ENCODE measurements at places on chromosomes 4 and X. TPM values are rescaled to one million over a fixed set of nuclear protein-coding genes. Genes with fewer than 3 reads are reported as not detected.

GRCh38 chr4:138003248-138003647 is 238.9 kb downstream of the SLC7A11 start:
- no peak for DNase-seq

- DNase-seq = no peak
Measured at GRCh38 chr4:79235095-79235494, 90.8 kb downstream of the NAA11 start.

DNA sequence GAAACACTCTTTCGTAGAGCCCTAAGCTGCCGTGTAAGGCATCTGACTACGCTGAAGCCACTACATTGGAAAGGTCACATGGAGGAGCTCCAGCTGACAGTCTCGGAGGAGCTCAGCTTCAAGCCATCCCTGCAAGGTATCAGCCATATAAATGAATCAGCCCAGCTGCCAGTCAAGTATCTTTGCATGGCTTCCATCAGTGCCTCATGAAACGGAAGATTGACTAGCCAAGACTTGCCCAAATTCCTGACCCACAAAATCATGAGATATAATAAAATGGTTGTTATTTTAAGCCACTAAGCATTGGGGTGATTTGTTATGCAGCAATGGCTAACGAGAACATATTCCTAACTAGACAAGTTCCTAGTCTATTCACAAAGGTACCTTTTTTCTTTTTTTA is 104.1 kb upstream of the SCOC start:
- DNase-seq = no peak

GRCh38 chrX:133183806-133184205 is 34.3 kb downstream of the TFDP3 start:
- DNase-seq = no peak

- no peak for DNase-seq
Measured at GRCh38 chr4:114019969-114020358, 40.5 kb upstream of the ARSJ start.

Gene MTM1
- total RNA-seq = 9.5 TPM

Gene RAB33A
- 1.2 TPM for total RNA-seq

GRCh38 chr4:131974730-131975129 is 1174.4 kb upstream of the PCDH10 start:
- DNase-seq = no peak

- DNase-seq = no peak
Measured at GRCh38 chr4:114021451-114021850, 42.0 kb upstream of the ARSJ start.

- no peak for DNase-seq
Measured at GRCh38 chrX:41711021-41711667, 12.8 kb upstream of the GPR82 start.

GRCh38 chr4:83046693-83047473 is 11.9 kb downstream of the COPS4 start:
- no peak for DNase-seq

DNA sequence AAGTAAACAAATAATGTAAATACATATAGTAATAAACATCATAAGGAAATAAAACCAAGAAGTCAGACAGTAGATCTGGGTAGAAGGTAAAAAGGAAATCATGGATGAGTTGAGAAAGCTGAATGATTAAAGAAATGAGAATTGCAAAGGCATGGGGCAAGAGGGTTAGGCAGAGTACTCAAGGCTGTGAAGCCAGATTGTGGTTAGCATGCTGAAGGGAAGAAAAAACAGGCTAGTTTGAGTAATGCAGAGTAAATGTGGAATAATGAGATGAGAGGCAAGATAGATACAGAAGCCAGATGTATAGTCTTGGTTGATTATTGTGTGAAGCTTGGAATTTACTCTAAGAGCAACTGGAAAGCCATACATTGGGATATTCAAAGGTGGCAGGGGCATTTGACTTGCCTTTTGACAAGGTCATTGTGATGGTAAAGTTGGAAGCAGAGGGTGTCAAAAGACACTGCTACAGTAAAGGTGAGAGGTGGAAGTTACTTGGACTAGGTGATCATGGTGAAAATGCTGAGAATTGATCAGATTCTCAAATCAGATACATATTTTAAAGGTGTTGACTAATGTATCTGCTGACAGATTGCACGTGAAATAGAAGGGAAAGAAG is 307.0 kb downstream of the FSTL5 start:
- DNase-seq = no peak

GRCh38 chrX:15143050-15143824 is 126.6 kb downstream of the ASB9 start:
- no peak for DNase-seq

- DNase-seq = no peak
Measured at GRCh38 chrX:136210243-136210642, 41.0 kb downstream of the MAP7D3 start.

Measured in cardiac septum (tissue), 1 donor.